CD4-positive, alpha-beta T cell treated with Interferon alpha-2 for 1 hour (primary cell): ENCODE measurements at places on chromosomes 11 and 22.

DNA sequence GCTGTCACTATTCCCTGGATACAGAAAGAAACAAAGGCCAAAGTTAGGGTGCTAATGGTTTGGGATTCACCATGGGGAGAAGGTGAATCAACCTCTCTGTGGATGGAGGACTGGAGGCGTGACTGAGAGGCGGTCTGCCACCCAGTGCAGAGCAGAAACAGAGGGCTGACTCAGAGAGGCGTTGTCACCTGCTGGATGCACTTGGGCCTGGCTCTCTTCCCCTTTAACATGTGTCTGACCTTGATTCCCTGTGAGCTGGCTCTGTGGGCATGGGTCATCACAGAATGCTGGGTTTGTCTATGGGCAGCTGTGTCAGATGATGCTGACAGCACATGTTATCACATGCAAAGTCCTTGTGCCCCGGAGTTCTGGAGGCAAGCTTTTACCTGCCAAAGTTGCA, 75.9 kb downstream of the LDLRAD3 start:
- DNase-seq: no peak

- DNase-seq: no peak
Observed at GRCh38 chr11:16337421-16338213, 18.7 kb downstream of the SOX6 start.

DNA sequence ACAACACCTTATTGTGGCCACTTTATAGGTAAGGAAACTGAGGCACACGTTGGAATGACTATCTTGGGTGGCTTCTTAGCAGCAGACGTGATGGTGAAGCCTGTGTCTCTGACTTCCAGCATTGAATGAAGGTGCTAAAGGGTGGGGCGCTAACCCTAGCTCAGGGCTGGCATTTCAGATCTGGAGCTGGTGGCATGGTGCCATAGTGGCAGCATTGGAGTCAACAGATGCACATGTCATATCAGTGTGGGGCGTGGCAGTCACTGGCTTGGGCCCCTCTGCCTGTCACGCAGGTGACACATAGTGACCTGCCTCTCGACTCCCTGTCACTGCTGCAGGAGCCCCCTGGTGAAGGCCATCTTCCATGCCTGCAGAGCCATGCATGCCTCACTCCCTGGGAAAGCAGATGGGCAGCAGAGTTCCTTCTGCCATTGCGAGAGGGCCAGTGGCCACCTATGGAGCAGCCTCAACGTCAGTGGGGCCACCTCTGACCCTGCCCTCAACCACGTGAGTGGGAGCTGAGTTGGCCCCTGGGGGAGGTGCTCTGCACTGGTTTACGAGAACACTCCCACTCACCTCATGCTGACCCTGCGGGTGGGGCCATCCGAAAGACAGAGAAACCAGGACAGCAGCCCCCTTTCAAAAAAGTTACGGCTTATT, 14.8 kb downstream of the SHISA8 start:
- no peak for DNase-seq

DNA sequence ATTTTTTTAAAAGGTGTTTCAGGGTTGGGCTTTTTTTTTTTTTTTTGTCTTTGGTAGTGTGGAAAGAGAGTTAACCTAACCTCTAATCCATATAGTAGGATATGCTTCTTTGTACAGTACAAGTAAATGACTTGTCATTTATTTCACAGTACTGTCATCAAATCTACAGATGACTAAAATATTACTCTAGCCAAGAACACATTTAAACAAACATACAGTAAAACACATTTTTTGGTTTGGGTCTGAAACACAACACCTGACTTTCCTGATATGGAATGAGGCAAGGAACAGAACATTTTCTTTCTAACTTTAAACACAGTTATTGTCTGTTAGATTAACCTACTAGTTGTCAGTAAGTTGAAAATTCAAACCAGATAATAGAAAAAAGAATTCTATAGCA, 68.1 kb downstream of the IMMP1L start:
- no peak for DNase-seq

DNA sequence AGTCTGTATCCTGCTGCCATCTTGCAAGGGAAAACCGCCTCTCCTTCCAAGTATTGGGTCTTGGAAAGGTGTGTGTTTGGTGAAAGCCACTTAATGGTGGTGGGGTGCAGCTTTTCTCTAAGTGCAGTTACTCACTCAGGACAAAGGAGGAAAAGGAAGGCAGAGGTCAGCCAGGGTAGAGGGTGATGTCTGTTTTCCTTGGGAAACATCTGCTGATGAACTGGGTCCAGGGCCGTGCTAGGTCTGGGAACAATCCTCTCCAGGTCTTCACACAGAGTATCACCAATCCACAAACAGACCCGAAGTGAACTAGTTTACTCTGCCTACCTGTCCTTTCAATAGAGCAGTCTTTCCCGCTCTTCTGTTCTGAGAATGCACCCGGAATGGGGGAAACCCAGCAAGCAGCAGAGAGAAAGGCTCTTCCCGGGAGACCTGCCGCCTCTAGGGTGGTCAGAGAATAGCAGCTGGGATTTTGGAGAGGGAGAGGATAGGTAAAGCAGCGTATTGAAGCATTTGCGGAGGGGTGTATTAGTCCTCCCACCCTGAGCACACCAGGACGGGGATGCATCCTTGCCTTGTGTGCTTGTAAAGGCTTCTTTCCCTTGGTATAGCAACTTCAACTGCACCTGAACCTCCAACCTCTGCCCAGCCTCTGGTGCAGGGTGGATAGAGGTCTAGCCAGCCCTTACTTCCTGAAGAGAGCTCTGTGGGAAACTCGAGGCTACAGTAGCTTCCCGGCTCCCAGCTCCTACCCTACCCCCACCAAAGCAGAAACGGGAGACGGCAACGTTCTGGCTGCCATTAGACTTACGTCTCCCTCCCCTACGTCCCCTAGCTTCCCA, 20.7 kb downstream of the LHFPL7 start:
- no peak for DNase-seq

GRCh38 chr22:43541462-43542407, 129.9 kb downstream of the MPPED1 start:
- DNase-seq: no peak

DNA sequence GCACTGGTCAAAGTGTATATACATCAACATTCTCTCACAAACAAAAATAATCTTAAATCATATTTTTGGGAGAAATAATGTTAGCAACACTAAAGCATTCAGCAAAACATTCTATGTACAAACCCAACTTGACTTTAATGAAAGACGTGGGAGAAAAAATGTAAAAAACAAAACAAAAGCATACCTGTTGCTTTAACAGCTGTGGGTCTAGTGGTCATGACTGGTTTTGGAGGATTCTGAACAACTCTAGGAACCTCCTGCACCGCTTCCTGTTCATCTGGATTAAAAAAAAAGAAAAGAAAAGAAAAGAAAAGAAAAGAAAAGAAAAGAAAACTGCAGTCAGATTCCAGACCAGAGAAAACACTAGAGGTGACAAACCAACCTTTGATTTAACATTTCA, 2.1 kb downstream of the FNBP4 start:
- DNase-seq: no peak

DNA sequence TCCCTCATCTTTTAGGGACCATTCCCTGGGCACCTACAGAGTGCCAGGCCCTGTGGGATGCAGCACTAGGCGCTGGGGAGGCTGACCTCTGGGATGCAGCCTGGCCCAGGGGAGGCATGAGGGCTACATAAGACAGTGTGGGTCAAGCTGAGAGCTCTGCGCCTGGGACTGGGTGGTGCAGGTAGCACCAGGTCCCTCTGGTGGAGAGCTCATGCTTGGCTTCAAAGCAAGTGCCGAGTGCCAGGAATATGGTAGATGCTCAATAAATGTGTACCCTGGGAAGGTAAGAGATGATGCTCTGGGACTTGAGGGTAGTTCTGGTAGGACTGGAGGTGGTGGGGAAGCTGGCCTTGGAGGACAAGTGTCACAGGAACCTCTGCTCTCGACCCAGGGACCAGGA, 2.0 kb upstream of the MPPED1 start:
- no peak for DNase-seq

- no peak for DNase-seq
Observed at GRCh38 chr11:122647736-122648275, 7.7 kb upstream of the UBASH3B start.

DNA sequence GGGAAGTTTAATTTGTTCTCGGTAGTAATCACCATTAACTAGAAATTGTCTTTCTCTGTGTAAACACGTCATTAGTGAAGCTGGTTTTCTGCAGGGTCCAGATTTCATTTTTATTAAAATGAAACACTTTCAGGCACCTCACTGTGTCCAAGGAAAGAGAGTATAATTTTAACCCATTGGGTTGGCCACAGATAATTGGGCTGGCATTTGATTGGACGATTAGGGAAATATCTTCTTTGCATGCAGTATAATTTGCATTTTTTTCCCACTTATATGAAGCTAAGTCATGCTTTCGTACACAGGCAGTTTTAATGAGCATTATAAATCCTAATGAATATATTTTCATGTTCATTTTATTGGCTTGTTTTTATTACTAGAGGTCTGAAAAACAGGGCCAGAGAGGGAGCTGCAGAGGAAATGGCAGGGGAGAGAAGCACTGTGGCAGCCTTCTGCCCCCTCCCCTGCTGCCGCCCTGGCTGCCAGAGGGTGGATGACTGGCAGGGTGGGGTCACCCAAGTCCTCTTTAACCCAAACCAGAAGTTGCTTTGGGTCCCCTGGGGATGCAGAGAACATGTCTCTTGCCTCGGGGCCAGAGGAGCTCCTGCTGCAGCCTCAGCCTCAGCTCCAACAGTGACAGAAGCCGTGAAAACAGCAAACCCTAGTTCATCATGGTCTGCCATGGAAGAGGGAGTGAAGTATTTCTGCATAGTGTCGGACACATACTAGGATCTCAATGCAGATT, 93.9 kb downstream of the PKNOX2 start:
- DNase-seq: no peak

GRCh38 chr11:94400050-94400449, 1.2 kb downstream of the GPR83 start:
- no peak for DNase-seq

DNA sequence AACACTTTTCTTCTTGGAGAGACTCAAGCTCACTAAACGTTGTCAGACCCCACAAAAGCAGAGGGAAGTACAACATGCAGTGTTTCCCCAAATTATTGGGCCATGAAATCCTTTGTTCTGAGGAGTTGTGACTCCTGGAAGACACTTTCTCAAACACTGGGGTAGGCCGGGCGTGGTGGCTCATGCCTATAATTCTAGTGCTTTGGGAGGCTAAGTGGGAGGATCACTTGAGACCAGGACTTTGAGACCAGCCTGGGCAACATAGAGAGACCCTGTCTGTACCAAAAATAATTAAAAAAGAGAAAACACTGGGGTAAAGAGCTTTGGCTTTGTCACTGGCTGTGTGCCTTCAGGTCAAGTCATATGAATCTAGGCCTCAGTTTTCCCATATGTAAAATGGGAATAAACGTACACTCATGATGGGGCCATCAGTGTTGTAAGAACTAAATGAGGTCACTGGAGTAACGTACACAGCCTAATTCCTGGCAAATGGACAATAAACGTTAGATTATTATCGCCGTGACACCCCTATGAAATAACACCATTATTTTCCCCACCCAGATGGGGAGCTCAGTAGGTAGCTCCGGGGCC, 92.0 kb downstream of the RRM1 start:
- no peak for DNase-seq

DNA sequence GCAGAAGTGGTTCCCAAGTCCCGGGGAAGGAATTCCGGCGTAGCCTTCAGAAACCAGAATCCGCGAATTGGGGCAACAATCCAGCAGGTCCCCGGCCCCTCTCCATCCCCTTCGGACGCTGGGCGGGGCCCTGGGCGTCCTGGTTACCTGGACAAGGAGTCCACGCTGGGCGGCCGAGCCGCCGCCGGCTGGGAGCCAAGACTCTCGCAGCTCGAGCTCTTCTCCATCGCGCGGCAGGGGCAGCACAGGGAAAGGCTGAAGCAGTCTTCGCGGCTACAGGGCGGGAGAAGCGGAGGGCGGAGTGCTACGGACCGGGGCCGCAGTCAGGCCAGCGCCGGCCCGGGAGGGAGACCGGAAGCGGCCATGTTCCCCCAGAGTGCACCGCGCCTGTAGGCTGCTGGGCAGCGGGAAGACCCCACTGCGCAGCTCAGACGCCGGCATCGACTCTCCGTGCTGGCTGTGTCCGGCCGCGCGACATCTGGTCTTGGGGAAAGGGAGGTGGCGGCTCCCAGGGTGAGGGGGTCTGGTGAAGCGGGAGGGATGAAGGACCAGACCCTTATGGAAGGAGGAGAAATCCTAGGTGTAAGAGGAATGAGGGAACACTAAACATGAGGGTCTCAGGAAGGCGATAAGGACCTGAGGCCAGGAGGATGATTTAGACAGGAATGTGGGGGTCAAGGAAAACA, at the start of gene MTMR2:
Gene MTMR2 (minus strand): TSS at position 380 of the 686 bp plus-strand sequence. CDS start 153 bp downstream, at position 227.
- peak; percentile 52 for DNase-seq

DNA sequence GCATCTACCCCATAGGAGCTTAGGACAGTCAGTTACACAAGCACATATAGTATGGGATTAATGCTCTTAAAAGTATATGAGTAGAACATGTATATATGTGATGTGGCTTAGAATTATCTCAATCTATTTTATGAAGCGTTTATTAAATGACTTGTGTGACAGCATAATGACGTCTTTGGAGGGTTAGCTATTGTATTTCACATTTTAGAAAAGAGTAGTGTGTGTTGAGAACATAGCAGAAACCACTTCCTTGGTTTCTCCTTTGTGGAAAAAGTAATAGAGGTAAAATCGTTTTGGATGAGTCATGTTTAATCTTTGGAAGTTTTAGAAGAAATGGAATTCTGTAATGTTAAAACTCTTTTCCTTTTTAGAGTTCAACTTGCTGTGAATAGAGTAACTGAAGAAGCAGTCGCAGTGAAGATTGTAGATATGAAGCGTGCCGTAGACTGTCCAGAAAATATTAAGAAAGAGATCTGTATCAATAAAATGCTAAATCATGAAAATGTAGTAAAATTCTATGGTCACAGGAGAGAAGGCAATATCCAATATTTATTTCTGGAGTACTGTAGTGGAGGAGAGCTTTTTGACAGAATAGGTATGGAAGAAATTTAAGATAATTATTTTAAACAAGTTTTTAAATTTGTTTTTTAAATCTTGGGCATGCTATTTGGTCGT, 2.4 kb downstream of the CHEK1 start:
- DNase-seq: no peak

GRCh38 chr22:48185071-48186055, 1422.9 kb downstream of the TBC1D22A start:
- DNase-seq: no peak

- DNase-seq: no peak
Observed at GRCh38 chr11:33476945-33477606, 219.9 kb downstream of the HIPK3 start.

- DNase-seq: no peak
Observed at GRCh38 chr11:126011265-126011664, 51.4 kb downstream of the CDON start.

DNA sequence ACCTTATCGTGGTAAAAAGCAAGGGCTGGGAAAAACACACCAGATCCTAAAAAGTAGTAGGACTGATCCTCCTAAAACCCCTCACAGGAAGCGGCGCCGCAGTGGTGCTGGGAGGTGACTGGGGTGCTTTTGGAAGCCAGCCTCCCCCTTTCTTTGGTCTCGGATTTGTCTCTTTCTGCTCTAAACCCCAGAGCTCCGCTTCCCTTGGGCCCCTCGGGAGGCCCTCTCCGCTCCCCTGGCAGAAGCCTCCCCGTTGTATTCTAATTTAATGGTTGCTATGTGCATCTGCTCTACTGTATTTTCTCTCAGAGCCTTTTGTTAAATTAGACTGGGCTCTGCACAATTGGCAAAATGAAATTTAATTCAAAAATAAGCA, 587.7 kb downstream of the OPCML start:
- DNase-seq: no peak

GRCh38 chr22:44335903-44336803, 23.4 kb upstream of the SHISAL1 start:
- peak; percentile 8 for DNase-seq

GRCh38 chr11:105268404-105269062, 129.0 kb upstream of the CARD18 start:
- no peak for DNase-seq
